Spinal cord (tissue), 10 donors: ENCODE measurements at places on chromosomes 16 and 17. TPM values are rescaled to one million over a fixed set of nuclear protein-coding genes. Genes with fewer than 3 reads are reported as not detected.

The TMEM238L gene
- not detected for total RNA-seq

The NMT1 gene
- 51.6 TPM for total RNA-seq

GRCh38 chr16:1906846-1907165, 11.4 kb downstream of the HS3ST6 start:
- DNase-seq: no peak

DNA sequence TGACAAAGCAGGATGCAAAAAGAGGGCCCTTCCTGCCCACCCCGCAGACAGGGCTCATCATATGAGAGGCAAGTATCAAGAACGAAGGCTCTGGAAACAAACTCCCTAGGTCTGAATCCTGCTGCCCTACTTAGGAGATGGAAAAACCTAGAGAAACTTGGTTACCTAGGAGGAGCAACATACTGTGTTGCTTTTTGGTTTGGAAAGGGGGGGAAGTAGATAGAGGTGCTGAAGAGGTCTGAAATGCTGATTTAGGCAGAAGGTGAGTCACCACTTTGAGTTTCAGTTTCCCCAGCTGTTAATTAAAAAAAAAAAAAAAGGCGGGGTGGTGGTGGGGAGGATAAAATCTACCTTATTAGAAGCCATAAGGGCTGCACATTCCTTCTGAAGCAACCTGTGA, 1.5 kb downstream of the N4BP1 start:
- DNase-seq: no peak
